ENCODE measurements at places on chromosomes 1 and 21. TPM values are rescaled to one million over a fixed set of nuclear protein-coding genes. Genes with fewer than 3 reads are reported as not detected.

DNA sequence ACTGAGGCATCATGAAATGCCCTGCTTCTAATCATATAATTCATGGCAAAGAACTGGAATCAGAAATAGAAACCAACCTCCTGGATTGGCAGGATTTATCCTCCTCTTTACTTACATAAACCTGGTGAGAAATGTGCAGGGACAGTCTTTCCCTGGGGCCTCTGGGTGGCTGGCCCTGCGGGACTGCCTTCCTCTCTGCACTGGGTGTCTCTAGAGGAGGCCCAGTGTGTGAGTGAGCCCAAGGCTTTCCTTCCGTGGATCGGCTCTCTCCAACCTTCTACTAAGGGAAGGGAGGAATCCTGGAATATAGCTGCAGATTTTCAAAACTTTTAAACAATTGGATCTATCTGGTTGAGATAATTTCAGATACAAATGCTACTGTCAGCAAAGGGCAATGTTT, 11.4 kb upstream of the ATP1A1 start:
- no peak for DNase-seq

DNA sequence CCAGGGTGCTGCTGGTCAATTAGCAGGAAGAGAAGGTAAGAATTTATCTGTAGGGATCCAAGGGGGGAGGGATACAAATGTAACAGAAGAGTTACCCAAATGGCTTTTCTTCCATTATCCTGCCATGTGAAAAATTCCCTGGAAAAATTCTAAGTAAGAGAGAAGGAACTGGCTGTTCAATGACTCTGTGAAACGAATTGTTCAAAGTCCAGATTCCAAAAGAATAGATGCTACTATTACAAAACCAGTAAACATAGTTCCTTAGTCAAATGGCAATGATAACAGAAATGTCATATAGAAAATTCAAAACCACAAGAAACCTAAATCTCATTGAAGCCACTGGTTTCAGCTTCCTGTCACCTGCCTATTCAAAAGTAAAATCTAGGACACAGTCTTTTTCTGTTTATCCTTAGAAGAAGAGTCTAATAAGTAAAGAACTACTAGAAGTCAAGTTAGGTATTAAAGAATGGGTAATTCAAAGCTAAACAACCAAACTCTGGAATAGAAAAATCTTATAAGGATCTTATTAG, 102.6 kb downstream of the ZNF644 start:
- DNase-seq: no peak

- no peak for DNase-seq
These were observed 65.5 kb downstream of the PRRX1 start for GRCh38 chr1:170729225-170730002.

DNA sequence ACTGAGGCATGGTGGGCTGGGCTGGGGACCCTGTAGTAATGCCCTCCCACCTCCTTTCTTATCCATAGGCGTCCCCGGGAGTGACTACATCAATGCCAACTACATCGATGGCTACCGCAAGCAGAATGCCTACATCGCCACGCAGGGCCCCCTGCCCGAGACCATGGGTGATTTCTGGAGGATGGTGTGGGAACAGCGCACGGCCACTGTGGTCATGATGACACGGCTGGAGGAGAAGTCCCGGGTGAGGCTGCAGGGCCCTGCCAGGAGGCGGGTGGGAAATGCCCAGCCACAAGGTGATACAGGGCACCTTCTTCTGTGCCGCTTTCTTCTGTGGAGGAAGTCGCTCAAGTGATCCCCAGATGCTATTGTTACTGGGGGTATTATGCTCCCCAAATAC, 32.3 kb upstream of the KDM4A start:
- DNase-seq: no peak

GRCh38 chr1:42658877-42659337, 684 bp downstream of the PPIH start:
- no peak for DNase-seq

DNA sequence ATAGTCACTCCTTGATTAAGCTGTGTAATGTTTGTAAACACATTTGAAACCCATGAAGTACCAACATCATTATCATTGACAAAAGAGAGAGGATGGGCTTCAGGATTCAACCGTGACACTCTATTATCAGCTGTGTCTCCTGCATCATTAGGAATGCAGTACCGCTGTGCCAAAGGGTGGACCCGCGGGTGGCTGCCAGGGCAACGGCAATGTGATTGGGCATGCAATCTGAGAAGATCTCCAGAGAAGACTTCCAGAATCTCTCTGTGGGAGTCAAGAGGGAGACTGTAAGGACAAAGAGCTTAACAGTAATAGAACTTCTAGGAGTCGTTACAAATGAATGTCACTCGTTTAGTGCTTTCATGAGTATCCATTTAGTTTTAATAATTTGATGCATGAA, 97.9 kb downstream of the USH2A start:
- no peak for DNase-seq

The FDPS gene
- total RNA-seq: 84.2 TPM

The ETV3L gene
- not detected for total RNA-seq

The CRB1 gene
- total RNA-seq: 0.48 TPM
